ENCODE measurements at places on chromosomes 5 and 9.

GRCh38 chr5:170783498-170784247 lies at the start of gene GABRP:
Gene GABRP (plus strand): TSS chr5:170783725. CDS start chr5:170788616, 4,891 bp downstream.
- no peak for DNase-seq

- no peak for DNase-seq
These were observed 10.4 kb downstream of the LRRC8A start for GRCh38 chr9:128892221-128892921.

GRCh38 chr5:54148067-54148845 lies 162.1 kb downstream of the ARL15 start:
- no peak for DNase-seq

DNA sequence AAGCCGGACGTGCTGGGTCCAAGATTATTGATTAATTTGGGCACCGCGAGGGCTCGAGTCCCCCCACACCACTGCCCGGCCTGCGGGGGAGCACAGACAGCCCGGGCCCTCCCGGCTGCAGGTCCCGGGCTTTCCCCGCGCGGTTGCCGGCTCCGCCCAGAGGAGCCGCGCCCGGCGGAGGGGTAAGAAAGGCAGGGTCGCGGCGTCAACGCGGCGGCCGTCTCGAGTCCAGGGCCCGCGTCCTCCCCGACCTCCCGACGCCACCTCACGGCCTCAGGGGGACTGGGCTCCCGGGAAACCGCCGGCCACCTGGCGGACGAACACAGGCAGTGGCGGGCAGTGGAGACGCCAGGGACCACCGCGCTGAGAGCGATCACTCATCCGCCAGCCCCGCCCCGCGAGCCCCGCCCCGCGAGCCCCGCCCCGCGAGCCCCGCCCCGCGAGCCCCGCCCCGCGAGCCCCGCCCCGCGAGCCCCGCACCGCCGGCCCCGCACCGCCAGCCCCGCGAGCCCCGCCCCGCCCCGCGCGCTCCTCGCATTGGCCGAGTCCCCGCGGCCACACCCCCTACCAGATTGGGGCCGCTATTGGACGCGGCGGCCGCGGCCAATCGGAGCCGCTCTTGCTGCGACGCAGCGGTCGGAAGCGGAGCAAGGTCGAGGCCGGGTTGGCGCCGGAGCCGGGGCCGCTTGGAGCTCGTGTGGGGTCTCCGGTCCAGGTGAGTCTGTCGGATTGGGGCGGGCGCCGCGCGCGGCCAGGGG lies at the start of gene MRPL41:
MRPL41 (plus strand) TSS at position 616 of the 758 bp plus-strand sequence. CDS start 203 bp downstream, outside the sequence.
- DNase-seq: peak; percentile 97

DNA sequence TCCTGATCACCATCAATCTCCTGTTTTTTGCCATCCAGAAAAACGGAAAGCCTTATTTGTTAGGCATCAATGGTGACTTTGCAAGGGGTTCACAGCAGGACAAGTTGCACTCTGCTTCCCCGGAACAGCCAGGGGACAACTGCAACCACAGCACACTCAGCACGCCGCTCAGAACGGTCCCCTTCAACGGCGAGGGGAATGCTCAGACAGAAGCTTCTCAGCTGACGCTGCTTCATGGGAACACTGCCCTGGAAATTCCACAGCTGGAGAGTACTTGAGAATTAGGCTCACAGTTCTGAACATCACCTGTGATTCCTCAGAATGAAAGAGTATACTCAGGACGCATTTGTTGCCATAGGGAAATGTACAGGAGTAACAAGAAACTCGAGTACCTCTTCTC lies 40.1 kb upstream of the PLPP6 start:
- no peak for DNase-seq

DNA sequence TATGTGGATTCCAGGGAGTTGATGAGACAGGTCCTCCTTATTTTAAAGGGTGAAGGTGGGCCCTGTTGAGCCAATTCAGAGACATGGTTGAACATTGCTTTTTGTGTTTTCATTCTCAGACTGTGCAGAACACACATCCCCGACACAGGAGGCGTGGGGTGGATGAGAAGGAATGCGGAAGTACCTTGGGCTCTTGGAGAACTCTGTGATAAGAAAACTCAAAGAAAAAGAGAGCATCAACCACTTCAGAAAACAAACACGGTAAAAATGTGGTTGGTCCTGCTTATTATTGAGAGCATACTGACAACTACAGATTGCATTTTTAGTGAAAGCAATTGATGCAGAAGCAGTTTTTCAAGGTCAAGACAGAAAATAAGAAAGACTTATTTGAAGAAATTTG lies 659.8 kb downstream of the IRX1 start:
- no peak for DNase-seq

GRCh38 chr5:137622850-137623249 lies 113.0 kb downstream of the KLHL3 start:
- no peak for DNase-seq

DNA sequence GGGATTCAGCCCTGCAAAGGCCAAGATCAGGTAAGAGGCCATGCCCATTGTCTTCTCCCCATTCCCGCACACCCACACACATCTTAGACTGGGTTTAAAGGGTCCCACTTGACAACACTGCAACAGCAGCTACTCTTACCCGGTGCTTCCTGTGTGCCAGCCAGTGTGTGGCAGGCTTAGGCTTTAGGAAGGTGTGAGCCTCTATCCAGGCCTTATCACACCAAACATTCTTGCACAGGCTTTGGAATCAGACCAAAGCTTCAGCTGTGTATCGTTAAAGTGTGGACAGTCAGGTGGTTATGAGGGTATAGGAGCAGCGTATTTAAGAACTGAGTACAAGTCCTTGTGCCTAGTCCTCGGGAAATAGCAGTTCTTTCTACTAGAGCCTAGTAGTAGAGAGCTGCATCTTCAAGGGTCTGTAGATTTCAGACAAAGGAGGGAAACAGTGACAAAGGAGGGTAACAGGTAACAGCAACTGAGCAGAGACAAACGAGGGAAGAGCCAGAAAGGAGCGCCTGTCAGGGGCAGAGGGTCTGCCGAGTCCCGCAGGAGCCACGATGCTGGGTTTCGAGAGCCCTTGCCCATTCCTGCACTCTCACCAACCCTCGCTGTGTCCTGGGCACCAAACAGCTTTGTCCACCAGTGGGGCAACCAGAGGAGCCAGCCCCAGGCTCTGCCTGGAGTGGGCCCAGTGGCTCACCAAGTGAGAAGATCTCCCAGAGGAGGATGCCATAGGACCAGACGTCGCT lies 30.9 kb downstream of the CSF1R start:
- no peak for DNase-seq

DNA sequence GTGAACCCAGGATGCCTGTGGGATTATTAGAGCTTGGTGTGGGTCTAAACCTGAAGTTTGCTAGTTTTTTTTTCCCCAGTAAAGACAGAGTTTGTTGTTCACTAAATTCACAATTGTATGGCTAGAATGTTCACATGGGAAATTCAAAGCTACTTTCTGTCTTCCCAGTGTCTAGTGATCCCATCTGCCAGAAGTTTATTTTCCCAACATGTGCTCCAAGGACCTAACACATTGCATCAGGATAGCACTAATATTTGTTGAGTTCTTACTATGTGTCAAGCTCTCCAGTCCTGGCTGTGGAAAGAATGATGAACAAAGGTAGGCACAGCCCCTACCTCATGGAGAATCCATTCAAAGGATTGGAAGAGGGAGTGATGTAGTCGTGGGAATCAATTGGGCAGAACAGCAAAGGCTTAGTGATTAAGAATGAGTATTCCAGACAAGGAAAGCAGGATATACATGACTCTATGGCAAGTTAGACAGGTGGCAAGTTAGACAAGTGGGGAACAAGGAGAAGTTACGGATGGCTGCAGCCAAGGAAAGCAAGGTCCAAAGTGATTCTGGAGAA lies 521.5 kb upstream of the WWC1 start:
- no peak for DNase-seq

DNA sequence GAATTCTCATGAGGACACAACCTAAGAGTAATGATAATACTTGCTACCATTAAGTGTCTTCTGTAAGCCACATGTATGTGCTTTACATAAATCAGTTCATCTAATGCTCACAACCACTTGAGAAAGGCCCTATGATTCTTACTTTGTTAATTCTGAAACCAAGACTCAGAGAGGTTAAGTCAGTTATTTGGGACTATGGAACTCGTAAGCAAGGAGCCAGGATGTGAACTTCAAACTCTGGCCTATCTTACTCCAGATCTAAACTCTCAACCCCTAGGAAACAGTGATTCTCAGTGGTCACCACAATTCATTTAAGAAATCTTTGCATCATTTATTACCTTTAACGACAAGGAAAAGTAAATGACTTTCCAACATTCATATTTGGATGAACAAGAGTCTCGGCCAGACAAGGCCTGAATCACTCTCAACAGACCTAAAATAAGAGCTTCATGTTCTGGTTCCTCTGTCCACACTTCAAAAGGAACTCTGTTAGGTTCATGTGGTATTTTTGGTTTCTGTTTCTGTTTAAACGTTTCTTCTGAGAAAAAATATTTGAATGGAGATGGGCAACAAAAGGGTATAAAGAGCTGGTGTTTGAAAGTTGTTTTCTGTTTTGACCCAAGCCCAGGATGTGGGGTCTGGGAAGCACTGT lies 104.8 kb downstream of the LPAR1 start:
- DNase-seq: no peak

GRCh38 chr5:43711496-43711895 lies 108.5 kb downstream of the NNT start:
- DNase-seq: no peak

- no peak for DNase-seq
These were observed 57.8 kb upstream of the ANXA1 start for GRCh38 chr9:73093740-73094379.

DNA sequence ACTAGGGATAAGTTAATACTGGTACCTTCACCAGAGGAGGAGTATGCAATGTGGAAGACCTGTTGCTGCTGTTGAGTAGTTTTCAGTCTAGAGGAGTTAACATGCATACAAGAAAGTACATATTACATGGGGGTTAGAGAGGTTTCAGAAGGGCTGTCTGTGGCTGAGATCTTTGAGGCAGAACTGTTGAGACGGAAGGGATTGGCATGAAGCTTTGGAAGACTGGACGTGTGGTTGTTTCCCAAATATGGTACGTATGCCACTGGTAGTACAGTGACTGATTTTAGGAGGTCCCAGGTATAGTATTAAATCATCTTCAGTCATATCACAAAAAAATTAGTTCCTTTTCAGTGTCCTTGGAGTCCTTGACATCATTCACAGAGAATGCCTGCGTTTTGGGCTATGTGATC lies 17.6 kb downstream of the TNFAIP8 start:
- DNase-seq: no peak

- DNase-seq: no peak
These were observed 52.4 kb downstream of the SLC44A1 start for GRCh38 chr9:105296877-105297287.

DNA sequence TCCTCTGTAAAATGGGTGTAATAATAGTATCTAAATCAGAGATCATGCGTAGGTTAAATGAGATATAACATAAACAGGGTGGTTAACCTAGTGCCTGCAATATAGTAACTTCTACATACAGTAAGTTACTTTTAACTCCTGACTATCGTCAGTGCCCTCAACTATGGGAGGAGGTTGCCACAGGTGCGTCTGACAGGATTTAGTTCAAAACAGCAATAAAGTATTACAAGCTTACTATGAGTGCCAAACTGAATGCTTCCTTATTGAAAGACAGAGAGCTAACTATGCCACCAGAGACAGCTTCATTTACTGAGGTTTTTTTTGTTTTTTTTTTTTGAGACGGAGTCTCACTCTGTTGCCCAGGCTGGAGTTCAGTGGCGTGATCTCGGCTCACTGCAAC lies 209.0 kb downstream of the ADAMTSL1 start:
- no peak for DNase-seq

GRCh38 chr5:110908848-110909247 lies 162.7 kb upstream of the TSLP start:
- DNase-seq: no peak

GRCh38 chr5:88269222-88269771 lies 652 bp upstream of the TMEM161B start:
- DNase-seq: peak; percentile 8

GRCh38 chr5:144960296-144960695 lies 789.6 kb downstream of the KCTD16 start:
- no peak for DNase-seq

- no peak for DNase-seq
These were observed 8.1 kb downstream of the CDKN2A start for GRCh38 chr9:21985964-21986667.

GRCh38 chr9:70147651-70148050 lies 104.0 kb downstream of the MAMDC2 start:
- DNase-seq: no peak

GRCh38 chr9:127783111-127784008 lies 2.5 kb upstream of the CDK9 start:
- DNase-seq: peak; percentile 68

DNA sequence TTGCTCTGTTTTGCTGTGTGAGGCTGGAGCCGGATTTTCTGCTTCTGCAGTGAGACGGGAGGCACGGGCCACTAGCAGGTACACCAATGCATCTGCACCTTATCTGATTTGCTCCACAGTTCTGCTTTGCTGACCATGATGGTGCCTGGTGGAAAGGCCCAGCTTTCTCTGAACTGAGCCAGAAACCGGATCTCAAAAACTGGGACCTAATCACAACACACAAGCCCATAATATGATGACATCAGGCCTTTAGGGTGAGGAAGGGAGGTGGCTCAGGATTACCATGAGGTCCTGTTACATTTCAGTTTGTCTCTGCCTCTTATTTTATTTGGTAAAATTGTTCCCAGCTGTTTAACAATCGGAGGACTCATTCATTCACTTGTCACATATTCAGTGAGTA lies 49.8 kb downstream of the FGF1 start:
- DNase-seq: no peak

DNA sequence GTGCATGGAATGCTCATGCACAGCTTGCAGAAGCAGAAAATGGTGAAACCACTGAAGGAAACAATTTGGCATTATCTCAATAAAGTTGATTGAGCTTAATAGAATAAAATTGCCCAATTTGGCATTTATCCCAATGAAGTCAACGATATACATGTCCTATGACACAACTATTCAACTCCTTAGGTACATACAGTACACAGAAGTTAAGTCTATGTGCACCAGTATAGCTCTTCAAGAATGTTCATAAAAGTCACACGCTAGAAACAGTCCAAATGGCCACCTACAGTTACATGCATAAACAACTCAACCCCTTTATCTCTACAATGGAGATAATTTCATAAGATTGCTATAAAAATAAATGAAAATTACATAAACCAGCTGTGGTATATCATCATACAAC lies 184.5 kb downstream of the DENND1A start:
- no peak for DNase-seq

Data from CD4-positive, alpha-beta T cell (primary cell).